ENCODE measurements at places on chromosomes 3 and 15.

GRCh38 chr3:119864476-119864875 lies 82.6 kb downstream of the NR1I2 start:
- DNase-seq, result no peak

DNA sequence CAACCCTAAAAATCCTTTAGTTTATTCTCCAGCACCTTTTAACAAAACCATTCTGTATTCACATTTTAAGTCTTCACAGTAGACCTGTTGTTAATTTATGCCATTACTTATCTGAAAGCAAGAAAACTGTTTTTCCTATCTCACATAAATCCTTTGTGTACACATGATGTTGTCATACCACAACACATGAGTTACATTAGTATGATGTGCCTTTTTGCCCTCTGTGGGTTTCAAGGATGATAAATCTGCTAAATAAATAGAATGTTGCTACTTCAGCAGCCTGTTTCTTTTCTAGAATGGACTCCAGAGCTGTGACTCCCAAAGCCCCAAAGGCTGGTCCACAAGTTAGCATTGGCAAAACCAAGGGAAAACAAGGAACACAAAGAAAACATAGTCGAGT lies 151.6 kb downstream of the SERPINI1 start:
- DNase-seq, result no peak

DNA sequence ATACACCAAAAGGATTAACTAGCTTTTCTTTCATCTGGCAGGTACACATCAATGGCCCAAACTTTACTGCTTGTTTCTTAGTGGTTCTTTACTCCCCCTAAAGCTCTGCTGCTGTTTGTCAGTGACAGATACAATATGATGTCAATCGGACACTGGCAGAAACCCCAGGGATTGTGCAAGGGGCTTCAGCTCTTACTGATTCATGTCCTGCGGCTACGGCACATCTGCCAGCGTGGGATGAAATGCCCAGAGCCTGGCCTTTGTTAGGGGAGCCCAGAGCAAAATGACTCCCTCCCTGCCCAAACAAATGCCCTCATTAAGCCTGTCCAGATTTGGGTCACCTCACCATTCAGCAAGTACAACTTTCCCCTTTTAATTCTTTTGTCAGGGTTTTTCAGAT lies 28.3 kb downstream of the SRP14 start:
- peak; percentile 36 for DNase-seq

DNA sequence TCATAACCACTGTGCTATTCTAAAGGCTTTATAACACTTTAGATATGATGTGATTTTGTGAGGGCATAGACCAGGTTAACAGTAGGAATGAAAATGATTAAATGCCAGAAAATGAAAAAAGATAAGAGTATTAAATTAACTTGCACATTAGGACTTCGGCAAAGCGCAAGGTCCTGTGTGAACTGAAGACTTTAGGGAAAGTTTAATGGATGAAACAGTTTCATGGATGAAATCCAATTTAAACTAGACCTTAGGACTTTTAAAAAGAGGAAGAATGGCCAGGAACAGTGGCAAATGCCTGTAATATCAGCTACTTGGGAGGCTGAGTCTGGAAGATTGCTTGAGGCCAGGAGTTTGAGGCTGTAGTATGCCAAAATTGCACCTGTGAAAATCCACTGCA lies 8.7 kb downstream of the SLMAP start:
- no peak for DNase-seq

- no peak for DNase-seq
Observed at GRCh38 chr15:90866161-90866715, 2.1 kb upstream of the FURIN start.

DNA sequence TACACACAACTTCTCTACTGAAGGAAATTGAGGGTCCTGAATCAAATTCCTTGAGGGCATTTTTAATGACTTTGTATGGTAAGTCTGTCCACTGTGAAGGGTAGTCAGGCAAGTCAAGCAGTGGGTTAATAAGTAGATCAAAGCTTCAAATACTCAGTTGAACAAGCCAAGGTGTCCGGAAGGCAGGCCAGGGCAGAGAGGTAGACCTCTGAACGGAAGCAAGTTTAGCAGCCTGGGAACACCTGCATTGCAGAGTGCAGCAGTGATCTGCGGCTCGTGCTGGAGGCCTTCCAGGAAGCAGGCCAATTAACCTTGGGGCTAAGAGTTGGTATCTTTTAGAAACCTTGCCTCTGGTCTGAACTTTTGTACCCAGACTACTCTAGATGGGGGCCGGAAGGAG lies 143.8 kb downstream of the LRTM1 start:
- DNase-seq, result no peak

DNA sequence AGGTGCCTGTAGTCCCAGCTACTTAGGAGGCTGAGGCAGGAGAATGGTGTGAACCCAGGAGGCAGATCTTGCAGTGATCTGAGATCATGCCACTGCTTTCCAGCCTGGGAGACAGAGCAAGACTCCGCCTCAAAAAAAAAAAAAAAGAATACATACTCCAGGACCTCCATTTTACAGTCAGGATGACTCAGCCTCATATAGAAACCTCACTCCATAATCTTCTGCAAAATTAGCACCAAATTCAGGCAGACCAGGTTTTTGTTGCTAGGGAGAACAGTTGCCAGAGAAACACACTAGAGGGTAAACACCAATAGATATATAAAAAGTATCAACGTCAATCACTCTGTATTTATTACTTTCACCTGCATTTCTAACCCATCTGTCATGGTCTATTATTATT lies 28.3 kb upstream of the AP3B2 start:
- no peak for DNase-seq

- no peak for DNase-seq
Observed at GRCh38 chr3:152291649-152292066, 22.9 kb downstream of the MBNL1 start.

- DNase-seq, result no peak
Observed at GRCh38 chr3:125582707-125583106, 12.6 kb downstream of the OSBPL11 start.

DNA sequence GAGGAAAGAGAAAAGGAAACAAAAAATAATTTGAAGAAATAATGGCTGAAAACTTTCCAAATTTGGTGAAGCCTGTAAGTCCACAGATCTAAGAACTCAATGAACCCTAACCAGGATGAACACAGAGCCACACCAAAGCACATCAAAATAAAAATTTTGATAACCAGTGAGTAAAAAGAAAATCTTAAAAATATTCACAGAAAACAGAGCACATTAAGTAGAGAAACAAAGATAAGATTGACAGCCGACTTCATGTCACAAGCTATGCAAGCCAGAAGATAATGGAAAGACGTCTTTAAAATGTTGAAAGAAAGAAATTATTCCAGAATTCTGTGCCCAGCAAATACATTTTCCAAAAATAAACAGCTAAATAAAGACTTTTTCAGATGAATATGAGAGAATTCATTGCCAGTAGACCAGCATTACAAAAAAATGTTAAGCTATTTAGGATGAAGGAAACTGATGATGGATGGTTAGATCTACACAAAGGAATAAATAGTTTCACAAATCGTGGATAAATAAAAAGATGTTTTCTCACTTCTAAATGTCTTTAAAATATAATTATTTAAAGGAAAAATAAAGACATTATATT lies 140.2 kb upstream of the SKOR1 start:
- no peak for DNase-seq

- DNase-seq, result no peak
Observed at GRCh38 chr15:32670623-32671022, 29.1 kb downstream of the SCG5 start.

- DNase-seq, result no peak
Observed at GRCh38 chr15:74263466-74263865, 27.3 kb downstream of the CCDC33 start.

GRCh38 chr3:147397155-147397874 lies 9.0 kb downstream of the ZIC4 start:
- no peak for DNase-seq

GRCh38 chr3:167895684-167896083 lies 160.2 kb downstream of the SERPINI1 start:
- DNase-seq, result no peak

DNA sequence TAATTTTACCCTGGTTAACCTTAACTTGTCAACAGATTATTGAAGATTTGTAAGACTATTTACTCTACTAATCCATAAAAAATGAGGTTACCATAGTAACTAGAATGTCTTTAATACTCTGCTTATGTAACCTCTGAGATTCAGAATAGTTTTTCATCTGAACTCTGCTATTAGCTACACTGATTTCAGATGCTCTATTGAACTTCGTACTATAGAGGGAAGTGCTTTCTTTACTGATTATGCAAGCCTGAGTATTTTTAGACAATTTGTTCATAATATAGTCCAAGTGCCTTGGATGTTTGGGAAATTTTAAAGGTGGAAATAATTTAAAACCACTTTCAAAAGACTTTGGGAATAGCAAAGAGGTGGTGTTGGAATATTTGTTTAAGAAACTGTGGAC lies 107.9 kb upstream of the GBE1 start:
- no peak for DNase-seq

DNA sequence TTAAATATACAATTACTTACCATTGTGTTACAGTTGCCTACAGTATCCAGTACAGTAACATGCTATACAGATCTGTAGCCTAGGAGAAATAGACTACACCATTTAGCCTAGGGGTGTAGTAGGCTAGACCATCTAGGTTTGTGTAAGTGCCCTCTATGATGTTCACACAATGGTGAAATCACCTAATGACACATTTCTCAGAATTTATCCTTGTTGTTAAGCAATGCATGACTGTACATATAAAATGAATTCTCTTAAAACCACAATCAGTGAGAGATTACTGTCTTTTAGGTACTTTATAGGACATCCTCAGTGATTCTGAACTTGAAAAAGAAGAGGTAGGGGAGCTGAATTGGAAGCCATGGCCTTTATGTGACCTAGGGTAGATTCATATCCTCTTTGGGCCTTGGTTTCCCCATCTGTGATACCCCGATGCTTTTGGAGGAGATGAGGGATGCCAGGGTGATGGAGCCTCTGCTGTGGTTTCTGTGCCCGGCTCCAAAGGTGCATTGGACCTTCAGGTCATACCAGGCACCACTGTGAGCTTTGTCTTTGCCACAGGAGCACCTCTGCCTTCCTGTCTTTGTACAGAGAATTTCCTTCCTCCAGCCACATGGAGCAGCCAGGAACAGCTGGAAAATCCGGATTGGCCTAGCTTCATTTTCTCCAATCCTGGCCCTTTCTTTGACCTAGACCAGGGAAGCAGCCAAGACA lies 51.9 kb upstream of the FLNB start:
- no peak for DNase-seq

- DNase-seq, result no peak
Observed at GRCh38 chr3:122619040-122619439, 41.6 kb downstream of the PARP15 start.

DNA sequence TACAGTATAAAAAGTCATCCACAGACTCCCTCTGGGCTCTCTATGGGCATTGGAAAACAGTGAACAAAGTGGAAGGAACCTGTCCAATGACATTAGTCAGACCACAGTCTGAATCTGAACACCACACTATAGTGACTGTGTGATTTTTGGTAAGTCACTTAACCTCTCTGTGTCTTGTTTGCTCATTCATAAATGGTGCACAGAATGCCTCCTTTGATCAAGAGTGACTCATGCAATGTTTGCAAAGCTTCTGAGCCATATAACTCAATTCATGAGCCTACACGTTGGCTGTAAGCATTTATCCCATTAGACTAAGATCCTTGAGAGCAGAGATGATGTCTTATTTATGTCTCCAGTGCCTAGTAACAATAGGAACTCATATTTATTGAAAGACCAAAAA lies 46.7 kb downstream of the SV2B start:
- DNase-seq, result no peak

DNA sequence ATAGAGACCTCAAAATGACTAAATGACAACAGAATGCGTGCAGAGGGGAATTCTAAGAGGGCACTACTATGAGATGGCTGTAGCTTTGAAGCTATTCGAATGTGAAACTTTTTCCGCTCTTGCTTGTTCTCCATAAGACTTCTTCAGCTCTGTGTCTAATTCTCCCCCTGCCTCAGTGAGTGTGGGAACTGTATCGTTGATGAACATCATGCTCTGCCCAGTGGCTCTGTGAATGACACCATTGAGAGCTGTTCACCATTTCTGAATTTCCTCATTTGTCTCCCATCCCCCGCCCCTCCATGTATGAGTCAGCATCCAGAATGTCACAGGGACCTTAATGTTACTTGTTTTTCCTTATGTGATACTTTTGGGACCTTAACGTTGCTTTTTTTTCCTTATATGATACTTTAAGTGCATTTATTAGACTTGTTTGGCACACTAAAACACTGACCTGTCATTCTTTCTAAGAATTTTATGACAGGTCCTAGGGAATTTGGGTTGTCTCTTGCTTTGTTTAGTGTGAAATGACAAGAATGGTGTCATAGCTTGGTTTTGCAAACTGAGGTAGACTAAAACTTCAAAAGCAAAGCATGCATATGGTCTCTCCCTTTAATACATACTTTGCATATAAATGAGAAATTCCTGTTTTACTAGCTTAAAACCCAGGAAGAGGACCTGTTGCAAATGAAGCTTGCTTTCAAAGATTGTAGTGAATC lies 99.6 kb downstream of the FNDC3B start:
- peak; percentile 92 for DNase-seq

GRCh38 chr15:65646486-65646885 lies 24.7 kb downstream of the SLC24A1 start:
- no peak for DNase-seq

- DNase-seq, result no peak
Observed at GRCh38 chr15:100628746-100629145, 26.4 kb downstream of the ASB7 start.

GRCh38 chr15:31128919-31129768 lies 27.6 kb upstream of the TRPM1 start:
- peak; percentile 84 for DNase-seq

DNA sequence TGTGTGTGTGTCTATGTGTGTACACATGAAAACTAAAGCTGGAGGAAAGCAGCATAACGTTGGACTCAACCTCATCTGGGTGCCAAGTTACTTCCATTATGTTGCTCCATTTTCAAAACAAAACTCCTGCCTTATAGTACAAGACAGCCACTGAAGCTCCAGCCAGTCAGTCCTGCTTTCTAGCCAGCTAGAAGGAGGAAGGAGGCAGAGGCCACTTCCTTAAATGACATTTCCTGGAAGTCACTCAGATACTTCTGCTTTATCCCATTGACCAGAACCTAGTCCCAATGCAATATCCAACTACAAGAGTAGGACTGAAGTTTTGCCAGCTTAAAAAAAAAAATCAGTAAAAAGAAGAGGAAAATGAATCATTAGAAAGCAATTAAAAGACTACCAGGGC lies 31.7 kb downstream of the CADPS start:
- DNase-seq, result no peak

DNA sequence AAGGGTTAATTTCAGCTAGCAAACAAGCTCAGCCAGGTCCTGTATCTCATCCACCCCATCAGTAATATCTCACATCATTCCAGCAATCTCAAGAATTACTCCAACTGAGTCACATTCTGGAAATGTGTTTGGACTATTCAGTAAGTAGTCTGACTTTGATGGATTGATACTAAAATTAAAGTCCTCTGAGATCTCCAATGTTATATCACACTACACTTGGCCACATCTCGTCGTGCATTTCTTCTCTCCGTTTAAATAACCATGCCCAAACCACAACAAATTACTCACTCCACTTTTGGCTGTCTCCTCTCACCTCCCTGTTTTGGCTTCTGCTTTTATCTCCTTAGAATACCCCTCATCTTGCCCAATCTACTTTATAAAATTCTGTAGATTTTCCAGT lies 292.2 kb downstream of the PYDC2 start:
- DNase-seq, result no peak

GRCh38 chr15:41340189-41340695 lies 7.6 kb downstream of the NUSAP1 start:
- DNase-seq, result no peak

GRCh38 chr3:133037436-133037835 lies 755 bp upstream of the TMEM108 start:
- no peak for DNase-seq

GRCh38 chr15:48641416-48641815 lies 4.1 kb downstream of the FBN1 start:
- DNase-seq, result peak; percentile 50

GRCh38 chr3:169240786-169241486 lies 422.6 kb downstream of the MECOM start:
- no peak for DNase-seq

Data from head of caudate nucleus (tissue), 42 donors.